ENCODE measurements at places on chromosomes 16 and 17.
A peak's percentile ranks its signal among the peaks of the same experiment; 100 is the strongest.

GRCh38 chr17:8837563-8838075, 29.9 kb downstream of the PIK3R6 start:
- DNase-seq = no peak

DNA sequence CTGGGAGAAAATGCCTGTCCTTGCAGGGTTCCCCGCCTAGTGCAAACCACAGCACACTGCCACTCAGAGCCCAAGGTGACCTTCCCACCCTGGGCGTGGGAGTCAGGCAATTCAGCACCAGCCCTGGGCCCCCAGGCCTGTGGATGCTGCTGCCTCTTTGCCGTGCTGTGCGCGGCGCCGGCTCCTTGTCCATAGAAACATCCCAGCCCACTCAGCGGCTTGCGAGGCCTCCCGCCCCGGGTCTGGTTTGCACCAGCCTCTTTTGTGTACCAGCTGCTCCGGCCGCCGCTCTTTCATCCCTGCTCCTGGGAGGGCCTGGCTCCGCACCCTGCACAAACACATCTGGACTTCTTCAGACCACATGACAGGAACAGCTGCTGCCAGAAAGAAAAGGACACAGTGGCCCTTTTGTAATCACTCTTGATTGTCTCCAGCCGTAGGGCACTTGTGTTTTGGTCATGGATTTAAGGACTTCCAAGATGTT, 75.4 kb upstream of the SDK2 start:
- no peak for DNase-seq

DNA sequence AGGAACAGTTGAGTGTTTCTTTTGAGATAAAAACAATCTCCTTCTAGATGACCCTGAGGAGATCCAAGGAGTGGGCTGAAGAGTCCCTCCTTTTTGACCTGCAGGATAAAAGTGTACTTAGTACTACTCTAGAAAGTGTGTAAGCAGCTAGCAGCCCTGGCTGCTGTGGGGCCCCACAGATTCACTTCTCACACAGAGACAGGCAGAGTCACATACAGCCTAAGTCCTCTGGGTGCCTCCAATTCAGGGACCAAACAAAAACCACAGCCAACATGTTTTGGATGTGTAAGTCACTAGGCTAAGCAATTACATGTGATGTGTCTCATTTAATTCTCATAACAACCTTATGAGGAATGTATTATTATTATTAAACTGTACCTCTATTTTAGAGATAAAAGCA, 97.1 kb downstream of the TMEM100 start:
- no peak for DNase-seq

GRCh38 chr16:81376880-81377279, 62.1 kb downstream of the GAN start:
- DNase-seq = peak; percentile 6

DNA sequence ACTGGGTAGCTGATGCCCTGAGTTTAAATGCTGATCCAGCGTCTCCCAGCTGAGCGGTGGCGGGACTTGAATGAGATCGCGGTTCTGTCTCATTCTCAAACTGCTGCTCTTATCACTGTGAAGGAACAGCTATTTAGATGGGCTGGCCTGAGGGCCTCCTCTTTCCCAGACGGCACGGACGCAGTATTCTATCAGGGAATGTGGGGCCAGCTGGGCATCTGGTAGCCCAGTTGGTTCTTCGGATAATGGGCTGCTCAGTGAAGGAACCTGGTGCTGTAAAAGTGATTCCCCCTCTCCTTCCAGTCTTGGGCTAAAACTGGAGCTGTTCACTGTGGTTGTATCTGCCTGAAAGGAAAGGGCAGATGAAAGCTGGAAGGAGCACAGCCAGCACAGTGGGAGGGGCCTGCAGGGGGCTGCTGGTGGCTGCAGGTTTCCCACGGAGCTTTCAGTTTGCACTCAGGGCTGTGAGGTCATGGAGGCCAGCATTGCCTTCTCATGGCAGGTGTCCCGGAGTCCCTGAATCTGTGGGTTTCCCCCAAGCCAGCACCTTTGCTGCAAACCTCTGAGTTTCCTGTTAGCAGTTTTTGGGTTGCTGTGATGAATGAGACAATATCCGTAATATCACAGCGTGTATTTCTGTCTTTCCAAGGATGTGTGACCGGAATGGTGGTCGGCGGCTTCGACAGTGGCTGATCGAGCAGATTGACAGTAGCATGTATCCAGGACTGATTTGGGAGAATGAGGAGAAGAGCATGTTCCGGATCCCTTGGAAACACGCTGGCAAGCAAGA, 3.6 kb downstream of the IRF8 start:
- DNase-seq = no peak

DNA sequence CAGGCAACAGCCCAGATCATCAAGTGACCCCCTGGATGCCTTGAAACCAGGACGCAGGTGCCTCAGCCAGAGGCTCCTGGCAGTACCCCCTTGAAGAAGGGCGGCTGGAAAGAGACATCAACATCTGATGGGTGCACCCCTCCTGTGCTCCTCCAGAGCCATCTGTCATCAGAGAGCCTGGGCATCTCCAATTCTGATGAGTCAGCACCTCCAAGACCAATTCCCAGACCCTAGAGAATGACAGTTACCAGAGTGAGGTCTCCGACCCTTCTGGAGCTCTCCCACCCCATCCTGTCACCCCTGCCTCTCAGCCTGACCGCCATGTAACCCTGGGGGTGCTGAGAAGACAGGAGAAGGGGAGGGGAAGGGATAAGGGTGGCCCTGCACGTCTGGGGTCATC, 433.7 kb downstream of the SOX9 start:
- no peak for DNase-seq

GRCh38 chr16:75342308-75342811, 90.9 kb upstream of the BCAR1 start:
- no peak for DNase-seq

DNA sequence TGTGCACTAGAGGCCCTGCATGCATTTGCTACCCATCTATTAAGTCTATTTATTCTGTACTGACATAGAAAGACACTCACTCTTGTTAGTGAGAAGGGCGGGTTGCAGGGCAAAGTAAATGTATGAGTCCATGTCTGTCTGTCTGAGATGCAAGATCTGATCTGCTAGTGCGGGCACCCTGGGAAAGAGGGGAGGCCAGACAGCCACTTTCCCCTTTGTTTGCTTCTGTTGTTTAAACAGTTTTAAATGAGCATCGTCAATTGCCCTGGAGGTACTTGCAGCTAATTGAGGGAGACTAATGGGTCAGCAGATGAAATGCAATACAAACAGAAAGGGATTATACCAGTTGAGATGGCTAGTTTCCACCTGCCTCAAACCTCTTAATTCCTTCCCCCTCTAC, 24.9 kb downstream of the SCNN1G start:
- DNase-seq = no peak

GRCh38 chr16:73287859-73288405, 240.0 kb upstream of the ZFHX3 start:
- DNase-seq = no peak

- DNase-seq = peak; percentile 73
These were observed 32.3 kb downstream of the RAP1GAP2 start for GRCh38 chr17:2828397-2829038.

DNA sequence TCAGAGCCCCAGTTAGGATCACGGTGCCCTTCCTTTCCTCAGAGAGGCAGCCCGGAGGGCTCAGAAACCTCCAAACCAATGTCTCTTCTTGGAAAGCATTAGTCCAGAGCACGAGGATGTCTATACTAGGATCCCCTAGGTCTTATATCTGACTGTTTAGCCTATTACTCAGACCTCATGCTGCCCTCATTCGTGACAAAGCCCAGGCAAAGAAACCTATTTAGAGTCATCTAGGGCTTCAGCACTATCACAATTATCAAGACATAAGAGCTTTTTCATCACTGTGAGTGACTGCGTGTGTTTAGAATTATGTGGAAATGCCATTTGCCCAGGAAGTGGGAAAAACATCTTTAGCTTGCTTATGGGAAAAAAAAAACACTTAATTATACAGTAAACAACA, 159.8 kb upstream of the NOL11 start:
- DNase-seq = no peak

DNA sequence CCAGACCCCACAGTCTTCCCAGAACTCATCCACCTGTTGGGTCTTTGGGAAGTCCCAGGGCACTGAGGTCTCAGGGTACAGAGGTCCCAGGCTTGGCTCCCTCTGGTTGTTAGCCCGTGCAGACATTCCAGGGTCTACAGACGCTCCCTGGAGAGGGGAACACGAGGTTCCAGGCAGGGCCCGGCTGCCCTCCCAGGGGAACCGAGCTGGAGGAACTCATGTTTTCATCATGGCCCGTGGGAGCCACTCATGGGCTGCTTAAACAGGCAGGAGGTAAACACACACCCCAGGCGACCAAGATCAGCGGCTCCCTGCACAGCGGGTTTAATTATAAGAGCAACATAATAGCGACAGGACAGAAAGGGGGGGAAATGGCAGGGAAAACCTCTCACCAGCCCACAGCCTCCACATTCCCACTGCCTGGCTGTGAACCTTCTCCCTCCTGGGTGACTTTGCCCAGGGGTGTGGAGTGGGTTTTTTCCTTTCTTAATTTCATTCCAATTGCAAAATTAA, 36.5 kb downstream of the TRARG1 start:
- DNase-seq = peak; percentile 61

DNA sequence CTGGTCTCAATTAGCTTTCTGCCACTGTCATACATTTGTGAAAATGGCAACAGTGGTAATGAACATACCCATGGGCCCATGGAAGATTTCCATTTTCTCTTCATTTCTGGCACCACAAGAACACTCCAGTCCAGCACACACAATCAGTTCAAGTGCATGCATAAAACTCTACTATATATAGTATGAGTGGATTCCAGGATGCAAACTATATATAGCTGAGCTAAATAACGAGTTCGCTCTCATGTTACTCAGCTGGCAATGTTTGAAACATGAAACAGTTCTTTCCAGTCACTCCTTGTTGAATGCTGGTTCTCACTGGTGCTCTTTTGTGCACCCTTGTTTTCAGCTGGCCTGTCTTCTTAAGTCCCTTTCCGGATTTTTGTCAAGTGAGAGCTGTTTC, 75.2 kb upstream of the DHX40 start:
- DNase-seq = no peak

GRCh38 chr17:34713687-34714086, 134.3 kb downstream of the TMEM132E start:
- no peak for DNase-seq

- DNase-seq = no peak
These were observed 5.3 kb downstream of the GPS1 start for GRCh38 chr17:82056729-82057621.
